ENCODE measurements at places on chromosomes 7 and 10.

DNA sequence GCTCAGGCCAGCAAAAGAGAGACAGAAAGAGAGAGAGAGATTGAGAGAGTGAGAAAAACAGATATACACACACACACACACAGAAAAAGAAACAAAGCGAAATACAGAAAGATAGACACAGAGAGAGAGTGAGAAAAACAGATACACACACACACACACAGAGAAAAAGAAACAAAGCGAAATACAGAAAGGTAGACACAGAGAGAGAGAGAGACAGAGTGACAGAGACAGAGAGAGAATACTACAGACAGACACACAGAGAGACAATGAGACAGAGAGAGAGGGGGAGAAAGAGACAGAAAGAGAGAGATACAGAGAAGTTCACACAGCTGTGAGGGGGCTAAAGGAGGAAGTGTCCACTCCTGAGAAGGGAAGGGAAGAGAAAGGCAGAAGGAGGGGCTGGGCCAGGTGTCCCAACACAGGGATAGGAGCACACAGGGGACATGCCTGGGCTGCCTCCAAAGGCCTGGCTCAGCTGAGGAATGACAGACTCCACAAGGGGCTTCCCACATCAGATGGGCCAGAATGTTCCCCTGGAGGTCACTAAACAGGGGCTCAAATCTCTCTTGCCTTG is 4.3 kb downstream of the GCK start:
- no peak for DNase-seq

DNA sequence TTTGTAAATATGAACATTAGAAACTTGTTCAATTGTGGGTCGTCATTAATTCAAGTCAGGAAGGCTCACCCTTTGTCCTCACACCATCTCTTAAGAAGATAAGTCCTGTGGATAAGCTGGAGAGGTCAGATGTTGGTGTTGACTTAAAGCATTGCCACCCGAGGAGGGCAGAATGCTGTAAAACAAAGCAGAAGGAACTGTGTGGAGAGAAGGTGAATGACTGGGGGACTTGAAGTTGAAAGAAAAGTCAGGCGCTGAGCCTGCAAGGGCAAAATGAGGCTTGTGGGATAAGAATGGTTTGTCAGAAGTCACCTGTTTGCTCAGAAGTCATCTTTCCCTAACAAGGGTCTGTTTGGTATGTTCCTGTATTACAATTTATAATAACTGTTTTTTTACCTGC is 9.1 kb downstream of the RPA3 start:
- DNase-seq, result no peak

GRCh38 chr10:83536426-83536825 is 602.9 kb upstream of the GHITM start:
- DNase-seq, result no peak

DNA sequence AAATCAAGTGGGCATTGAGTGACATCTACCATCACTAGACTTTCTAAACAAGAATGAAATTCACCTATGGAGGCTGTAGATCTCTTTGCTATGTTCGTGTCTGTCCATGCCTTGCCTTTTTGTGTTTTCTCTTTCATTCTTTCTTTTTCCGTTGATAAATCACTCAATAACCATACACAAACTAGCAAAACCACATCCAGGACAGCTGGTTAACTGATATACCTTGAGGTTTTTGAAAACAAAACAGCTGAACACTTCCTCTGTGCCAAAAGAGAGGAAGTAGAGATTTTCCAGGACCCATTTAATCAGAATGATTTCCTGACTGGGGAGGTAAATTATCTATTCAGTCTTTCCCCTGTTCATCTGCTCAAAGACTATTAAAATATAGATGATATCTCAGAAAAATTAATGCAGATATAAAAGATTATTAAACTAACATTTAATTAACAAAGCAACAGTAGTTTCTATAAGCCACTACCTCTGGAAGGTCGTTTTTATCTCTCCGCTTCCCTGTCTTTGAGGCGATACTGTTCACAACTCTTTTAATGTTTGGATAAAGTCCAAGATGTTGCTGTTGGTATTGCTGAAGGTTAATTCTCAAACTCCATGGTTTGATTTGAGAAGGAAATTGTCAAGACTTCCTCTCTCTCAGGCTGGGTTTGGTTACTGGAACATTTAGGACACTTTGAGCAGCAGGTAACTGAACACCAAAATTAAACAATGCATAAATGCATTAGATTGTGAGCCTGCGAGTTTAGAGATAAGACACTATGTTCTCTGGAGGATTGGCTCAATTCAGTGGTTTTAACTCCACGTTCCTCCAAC is 24.4 kb upstream of the C10orf67 start:
- DNase-seq, result no peak

- DNase-seq, result no peak
These were observed 100.3 kb downstream of the HGF start for GRCh38 chr7:81669476-81670105.

All from activated CD4-positive, alpha-beta T cell treated with anti-CD3 and anti-CD28 coated beads for 48 hours (primary cell).